Placental pericyte (primary cell): ENCODE measurements at places on chromosomes 3 and 15. TPM values are rescaled to one million over a fixed set of nuclear protein-coding genes. Genes with fewer than 3 reads are reported as not detected.

MESP2 gene
- total RNA-seq: 0.29 TPM in 1 of 2 replicates, not detected in the other

KNG1 gene
- not detected in 2 replicates for total RNA-seq

ZDHHC23 gene
- 0.72 and 1.1 TPM in 2 replicates for total RNA-seq

PLA2G4B gene
- total RNA-seq: 0.66 and 1.7 TPM in 2 replicates

NIPA2 gene
- total RNA-seq: 71.8 and 103 TPM in 2 replicates

C3orf20 gene
- under 0.01 and 0.22 TPM in 2 replicates for total RNA-seq

TEX9 gene
- total RNA-seq: 0.88 and 2.6 TPM in 2 replicates

CHRNA7 gene
- total RNA-seq: under 0.01 and 0.22 TPM in 2 replicates

CHMP2B gene
- total RNA-seq: 27.4 and 32.8 TPM in 2 replicates

GNB4 gene
- 31.3 and 91.2 TPM in 2 replicates for total RNA-seq

SMARCC1 gene
- total RNA-seq: 44.0 and 59.8 TPM in 2 replicates

PROS1 gene
- 6.2 and 12.3 TPM in 2 replicates for total RNA-seq

CCDC39 gene
- not detected in 2 replicates for total RNA-seq

SERINC4 gene
- not detected in 2 replicates for total RNA-seq

SPINT1 gene
- total RNA-seq: 0.44 and 1.3 TPM in 2 replicates

COL8A1 gene
- 115 and 157 TPM in 2 replicates for total RNA-seq

LRRIQ4 gene
- total RNA-seq: 0.14 TPM in 1 of 2 replicates, not detected in the other

GNAT1 gene
- total RNA-seq: not detected in 2 replicates

CCR3 gene
- not detected in 2 replicates for total RNA-seq

SERPINI2 gene
- not detected in 2 replicates for total RNA-seq

RTP3 gene
- not detected in 2 replicates for total RNA-seq

ROPN1 gene
- total RNA-seq: not detected in 2 replicates

CD276 gene
- 137 and 150 TPM in 2 replicates for total RNA-seq

CLDN18 gene
- total RNA-seq: not detected in 2 replicates

REC114 gene
- not detected in 2 replicates for total RNA-seq

CILP gene
- not detected in 2 replicates for total RNA-seq

TMEM108 gene
- total RNA-seq: not detected in 2 replicates

GUCA1C gene
- not detected in 2 replicates for total RNA-seq

THAP10 gene
- total RNA-seq: 1.8 and 5.7 TPM in 2 replicates

GAP43 gene
- total RNA-seq: 0.43 TPM in 1 of 2 replicates, not detected in the other

ANKRD63 gene
- not detected in 2 replicates for total RNA-seq

ITGA11 gene
- 57.8 and 129 TPM in 2 replicates for total RNA-seq

SYNPR gene
- not detected in 2 replicates for total RNA-seq

C15orf62 gene
- not detected in 2 replicates for total RNA-seq

DGKG gene
- 1.5 and 2.4 TPM in 2 replicates for total RNA-seq

HYAL2 gene
- 24.9 and 78.5 TPM in 2 replicates for total RNA-seq

KCNMB3 gene
- total RNA-seq: 0.88 and 1.1 TPM in 2 replicates

PTX3 gene
- 130 and 602 TPM in 2 replicates for total RNA-seq

RBP2 gene
- total RNA-seq: not detected in 2 replicates

CP gene
- 0.57 TPM in 1 of 2 replicates, not detected in the other for total RNA-seq
